Stimulated activated CD8-positive, alpha-beta memory T cell treated with anti-CD3 and anti-CD28 coated beads, Interleukin-7, amount 100 ng/mL, for 1 hour (primary cell): ENCODE measurements at places on chromosomes 2 and 18.

DNA sequence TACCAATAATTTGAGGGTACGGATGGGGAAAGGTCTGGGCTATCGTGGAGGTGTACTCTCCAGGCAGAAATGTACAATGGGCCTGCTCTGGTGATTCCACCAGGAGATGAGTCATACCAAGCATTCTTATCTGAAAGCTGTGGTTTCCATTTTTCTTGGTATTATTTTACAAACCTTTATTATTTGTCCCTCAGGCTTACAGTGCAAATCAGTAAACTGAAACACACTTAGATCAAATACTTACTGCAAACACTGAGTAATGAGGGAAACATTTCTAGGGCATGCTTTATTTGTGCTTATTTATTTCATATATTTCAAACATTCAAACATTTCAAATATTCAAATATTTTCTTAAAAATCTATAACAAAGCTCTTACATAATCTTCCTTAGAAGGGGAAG, 319.8 kb downstream of the RND3 start:
- DNase-seq = no peak

GRCh38 chr2:8870441-8870840, 33.0 kb upstream of the KIDINS220 start:
- DNase-seq = no peak

- DNase-seq = no peak
These were observed 224.8 kb upstream of the NRXN1 start for GRCh38 chr2:51256736-51257135.

DNA sequence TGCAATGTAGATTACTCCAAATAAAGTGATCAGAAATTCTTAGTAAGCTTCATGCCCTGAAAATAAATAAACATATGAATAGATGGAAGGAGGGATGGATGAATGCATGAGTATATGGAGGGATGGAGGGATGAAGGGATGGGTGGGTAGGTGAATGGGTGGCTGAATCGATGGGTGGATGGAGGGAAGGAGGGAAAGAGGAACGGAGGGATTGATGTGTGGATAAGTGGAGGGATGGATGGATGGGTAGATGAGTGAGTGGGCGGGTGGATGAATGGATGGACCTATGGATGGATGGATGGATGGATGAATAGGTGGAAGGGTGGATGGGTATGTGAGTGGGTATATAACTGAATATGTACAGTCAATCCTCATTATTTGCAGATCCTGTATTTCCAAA, 276.7 kb upstream of the ACVR2A start:
- no peak for DNase-seq

DNA sequence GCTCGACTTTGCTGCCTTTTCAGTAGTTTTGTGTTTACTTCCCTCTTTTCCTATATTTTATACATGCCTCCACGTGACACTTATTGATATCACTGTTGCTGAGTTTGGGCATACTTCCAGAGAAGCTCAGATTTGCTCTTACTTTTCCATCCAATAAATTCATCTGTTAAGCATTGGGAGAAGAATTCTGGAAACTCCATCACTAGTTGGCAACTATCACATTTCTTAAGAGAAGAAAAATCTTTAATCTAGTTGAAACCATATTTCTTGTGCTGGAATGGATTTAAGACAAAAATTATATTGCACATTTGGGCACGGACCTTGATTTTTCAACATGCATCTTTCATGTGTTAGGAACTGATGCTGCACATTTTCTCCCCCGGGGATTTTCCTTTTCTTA, 52.6 kb upstream of the CPO start:
- no peak for DNase-seq

GRCh38 chr2:55153584-55154299, 78.4 kb downstream of the CLHC1 start:
- DNase-seq = no peak

DNA sequence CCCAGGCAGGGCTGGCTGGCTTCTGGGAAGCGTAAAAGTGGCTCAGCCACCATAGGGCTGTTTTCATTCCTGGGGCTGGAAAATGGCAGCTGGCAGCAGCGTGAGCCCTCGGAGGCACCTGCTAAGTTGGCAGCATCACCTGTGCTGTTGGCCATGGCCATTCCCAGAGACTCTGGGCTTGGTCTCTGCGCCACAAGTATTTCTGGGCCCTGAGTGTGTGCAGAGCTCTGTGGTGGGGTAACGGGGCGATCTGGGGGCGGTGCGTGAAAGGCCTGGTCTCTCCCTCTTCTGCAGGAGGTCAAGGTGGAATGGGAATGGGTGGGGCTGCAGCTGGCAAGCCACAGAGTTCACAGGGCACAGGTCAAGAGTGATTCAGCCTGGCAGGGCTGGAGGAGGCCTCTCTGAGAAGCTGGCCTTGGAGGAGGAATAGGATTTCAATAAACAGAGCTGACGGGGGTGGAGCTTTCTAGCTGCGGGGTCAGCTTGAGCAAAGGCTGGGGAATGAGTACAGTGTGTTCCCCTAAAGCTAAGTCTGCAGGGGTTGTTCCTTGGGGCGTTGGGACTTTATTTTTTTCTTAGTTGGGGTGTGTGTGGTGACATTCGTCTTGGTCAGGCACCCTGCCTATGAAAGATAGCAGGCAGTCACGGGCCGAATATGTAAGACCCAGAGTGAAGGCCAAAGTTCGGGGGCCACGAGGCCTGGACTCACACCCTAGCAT, 10.3 kb upstream of the NTSR2 start:
- no peak for DNase-seq

- DNase-seq = no peak
These were observed 104.7 kb upstream of the CDCA7 start for GRCh38 chr2:173249661-173250641.

- DNase-seq = no peak
These were observed 5.8 kb downstream of the DLX1 start for GRCh38 chr2:172091000-172091641.

DNA sequence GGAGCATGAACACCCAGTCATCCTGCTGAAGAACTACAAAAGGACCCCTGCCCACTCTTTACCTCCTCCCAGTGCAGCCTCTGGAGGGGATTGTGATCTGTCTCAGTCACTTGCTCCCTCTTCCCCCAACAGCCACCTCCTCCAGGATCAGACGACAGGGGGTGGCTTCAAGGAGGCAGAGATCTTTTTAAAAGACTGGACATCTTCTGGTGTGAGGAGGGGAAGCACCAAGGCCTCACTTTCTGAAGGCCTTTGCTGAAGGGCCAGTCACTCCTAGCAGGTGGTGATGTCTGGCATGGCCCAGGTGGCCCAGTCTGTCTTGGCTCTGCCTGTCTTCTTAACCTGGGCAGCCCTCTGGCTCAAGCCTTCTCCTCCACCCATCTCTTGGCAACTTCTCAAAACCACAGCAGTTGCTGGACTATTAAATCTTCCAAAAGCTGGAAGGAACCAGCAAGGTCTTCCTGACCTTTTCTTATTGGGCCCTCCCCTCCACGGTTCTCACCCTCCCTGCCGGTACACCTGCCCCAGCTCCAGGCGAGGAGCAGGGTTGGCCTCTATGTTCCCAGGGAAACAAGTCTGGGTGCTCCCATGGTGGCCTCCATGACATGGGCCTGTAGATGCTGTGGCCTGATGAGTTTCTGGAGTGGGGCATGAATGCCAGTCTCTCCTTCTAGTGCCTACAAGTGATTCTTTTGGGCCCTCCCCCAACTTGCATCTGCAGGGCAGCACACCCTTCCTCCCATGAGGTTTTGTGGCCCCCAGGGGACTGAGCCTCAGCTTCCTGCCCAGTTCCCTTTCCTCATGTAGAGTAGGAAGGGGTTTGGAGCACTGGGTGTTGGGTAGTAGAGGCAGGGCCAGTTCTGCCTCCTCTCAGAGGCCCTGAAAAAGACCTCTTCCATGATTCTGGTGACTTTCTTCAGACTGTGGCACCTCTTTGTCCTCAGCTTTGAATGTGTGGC, 5.0 kb upstream of the ATP6V1B1 start:
- no peak for DNase-seq

DNA sequence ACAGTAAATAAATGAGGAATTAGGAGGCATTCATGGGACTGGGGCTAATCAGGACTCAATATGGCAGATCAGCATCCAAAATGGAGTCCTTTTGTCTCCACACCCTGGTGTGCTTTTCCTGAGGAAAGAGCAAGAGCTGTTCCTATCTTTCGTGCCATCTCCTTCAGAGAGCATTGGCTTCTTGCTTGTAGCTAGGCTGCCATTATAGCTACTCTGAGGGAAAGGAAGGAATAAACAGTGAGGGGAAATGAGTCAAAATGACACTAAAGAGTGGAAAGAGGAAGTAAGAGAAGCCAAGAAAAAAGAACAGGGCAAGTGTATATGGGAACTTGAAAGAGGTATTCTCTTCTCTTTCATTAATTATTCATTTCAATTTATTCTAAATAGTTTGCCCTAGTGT, 8.4 kb upstream of the NMI start:
- no peak for DNase-seq

GRCh38 chr2:34037157-34037556, 438.1 kb upstream of the FAM98A start:
- no peak for DNase-seq

GRCh38 chr2:96737831-96738230, 2.0 kb downstream of the LMAN2L start:
- DNase-seq = no peak

DNA sequence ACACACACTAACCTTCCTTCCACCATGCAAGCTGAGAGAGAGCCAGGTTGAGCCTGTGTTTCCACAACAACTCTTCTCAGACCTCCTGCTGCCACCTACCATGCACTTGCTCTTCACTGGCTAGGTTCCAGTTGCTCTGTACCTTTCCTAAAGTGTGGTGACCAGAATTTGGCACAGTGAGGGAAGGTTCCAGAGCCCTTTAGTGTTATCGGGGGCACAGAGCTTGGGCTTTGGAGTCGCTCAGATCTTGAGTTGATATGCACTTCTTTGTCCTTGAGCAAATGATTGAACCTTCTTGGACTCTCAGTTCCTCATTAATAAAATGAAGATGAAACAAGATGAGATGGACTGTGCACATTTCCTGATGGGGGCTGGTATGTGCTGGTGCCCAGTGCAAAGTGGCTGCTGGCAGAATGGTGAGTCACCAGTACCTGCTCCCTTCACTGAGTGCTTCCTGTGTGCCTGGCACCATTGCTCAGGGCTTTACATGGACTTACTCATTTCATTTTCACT, 47.1 kb downstream of the NEDD4L start:
- no peak for DNase-seq

DNA sequence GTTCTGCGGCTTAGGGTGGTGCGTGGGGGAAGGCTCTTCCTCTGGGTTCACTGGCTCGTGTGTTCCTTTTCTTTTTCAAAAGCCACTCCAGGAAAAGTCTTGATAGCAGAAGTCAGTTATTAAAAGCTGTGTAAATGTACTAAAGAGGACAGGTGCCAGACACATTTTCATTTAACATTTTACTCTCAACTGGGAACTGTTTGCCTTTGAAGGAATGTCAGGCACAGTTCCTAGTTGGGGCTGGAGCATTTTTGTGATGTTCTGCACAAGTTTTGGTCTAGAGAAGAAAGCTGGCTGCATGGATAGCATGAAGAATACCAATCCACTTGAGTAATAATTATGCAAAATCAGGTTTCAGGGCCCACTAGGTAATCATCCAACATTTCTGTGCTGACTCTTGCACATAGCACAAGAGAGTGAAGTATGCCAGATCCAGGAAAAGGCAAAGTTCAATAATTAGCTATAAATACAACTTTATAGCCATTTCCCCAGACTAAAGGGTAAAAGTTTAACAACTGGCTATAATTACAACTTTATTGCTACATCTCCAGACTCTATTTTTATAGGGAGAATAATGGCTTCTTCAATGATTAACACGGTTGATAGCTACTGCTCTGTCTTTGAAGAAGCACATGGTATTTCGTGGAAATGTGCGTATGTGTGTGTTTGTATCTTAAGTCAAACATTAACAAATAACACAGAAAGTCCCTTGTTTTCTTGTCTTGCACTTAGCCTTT, 16.2 kb downstream of the SCYGR8 start:
- DNase-seq = no peak

DNA sequence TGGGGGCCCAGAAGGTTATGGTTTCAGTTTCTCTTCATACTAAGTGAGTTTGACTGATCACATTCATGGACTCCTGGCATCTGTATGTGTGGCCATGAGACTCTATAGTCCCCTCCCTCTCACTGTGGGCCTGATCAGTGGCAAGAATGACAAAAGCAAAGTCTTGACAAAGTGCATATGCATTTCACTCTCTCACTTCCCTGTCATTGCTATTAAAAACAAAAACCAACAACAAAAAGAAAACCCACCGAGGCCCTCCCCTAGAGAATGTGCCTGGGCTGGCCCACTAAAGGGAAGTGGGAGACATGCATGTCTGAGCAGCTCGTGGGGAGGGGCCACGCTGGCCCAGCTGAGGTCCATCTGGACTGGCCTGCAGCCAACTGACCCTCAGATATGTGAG, 600.1 kb upstream of the RAB6C start:
- no peak for DNase-seq

- DNase-seq = peak; percentile 44
These were observed 86.8 kb downstream of the RBMS1 start for GRCh38 chr2:160406591-160407392.

DNA sequence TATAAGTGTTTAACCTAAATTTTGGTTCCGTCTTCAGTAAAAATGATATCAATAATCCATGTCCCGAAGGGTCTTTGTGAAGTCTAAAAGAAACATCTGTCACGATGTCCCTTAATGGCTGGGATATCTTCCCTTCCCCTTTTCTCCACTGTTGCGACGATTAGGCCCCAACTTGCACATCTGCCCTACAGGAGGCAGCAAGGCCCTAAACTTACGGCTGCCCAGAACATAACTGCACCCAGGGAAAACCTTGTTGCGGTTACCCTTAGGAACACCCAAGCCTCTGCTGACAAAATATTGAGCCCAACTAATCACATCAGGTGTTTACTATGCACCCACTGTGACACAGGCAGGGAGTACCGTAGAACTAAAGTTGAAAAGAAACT, 1.3 kb upstream of the SMAD2 start:
- DNase-seq = no peak

GRCh38 chr2:116754381-116755101, 1060.0 kb upstream of the DDX18 start:
- no peak for DNase-seq

- DNase-seq = no peak
These were observed 1282.3 kb upstream of the NRXN1 start for GRCh38 chr2:52314231-52314630.

- DNase-seq = no peak
These were observed 86.8 kb downstream of the ERBB4 start for GRCh38 chr2:212451786-212452231.

GRCh38 chr2:185522472-185522871, 216.1 kb upstream of the FSIP2 start:
- DNase-seq = no peak

GRCh38 chr2:56244911-56245530, 61.2 kb downstream of the CCDC85A start:
- DNase-seq = no peak

GRCh38 chr2:156708051-156708450, 271.9 kb downstream of the GPD2 start:
- no peak for DNase-seq

- DNase-seq = no peak
These were observed 11.4 kb upstream of the RFX8 start for GRCh38 chr2:101486258-101486701.

GRCh38 chr2:199659207-199659606, 191.8 kb downstream of the FTCDNL1 start:
- DNase-seq = no peak

- no peak for DNase-seq
These were observed 23.1 kb upstream of the DSG3 start for GRCh38 chr18:31424383-31424988.

GRCh38 chr2:239936838-239937581, 88.1 kb downstream of the NDUFA10 start:
- DNase-seq = no peak

- no peak for DNase-seq
These were observed 18.1 kb upstream of the CYP26B1 start for GRCh38 chr2:72165792-72166191.

- DNase-seq = no peak
These were observed 44.9 kb downstream of the PTPN2 start for GRCh38 chr18:12839057-12839525.

GRCh38 chr2:105744909-105745853, at the start of gene NCK2:
TSS of gene NCK2 (plus strand) at chr2:105744912. CDS start at chr2:105855064, 110,152 bp downstream.
- DNase-seq = no peak
